NCI-H2081 treated with DMSO at 0.1 percent for 48 hours (cell line): ENCODE measurements at places on chromosomes 12 and 14.

DNA sequence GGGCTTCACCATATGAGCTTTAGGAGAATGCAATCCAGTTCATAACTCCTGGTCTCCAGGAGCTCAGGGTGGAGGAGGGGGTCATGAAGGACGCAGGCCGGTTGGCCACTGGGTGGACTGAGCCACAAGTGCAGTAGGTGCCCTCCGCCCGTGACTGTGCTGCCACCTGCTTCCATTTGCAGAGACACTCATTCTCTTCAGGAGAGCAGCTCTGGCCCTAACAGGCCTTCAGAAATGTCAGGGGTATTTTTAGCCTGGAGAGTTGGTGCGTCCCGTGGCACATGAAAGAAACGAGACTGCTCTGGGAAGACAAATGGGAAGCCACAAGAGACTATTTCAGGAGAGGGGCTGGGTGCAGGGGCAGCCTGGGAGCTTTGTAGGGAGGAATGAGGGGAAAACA, 74.6 kb upstream of the MYL2 start:
- no peak for DNase-seq

GRCh38 chr14:70901269-70901668, 6.0 kb upstream of the PCNX1 start:
- DNase-seq, result no peak

- DNase-seq, result no peak
Observed at GRCh38 chr12:53208877-53209463, 1.9 kb upstream of the ITGB7 start.

GRCh38 chr14:47454025-47454424, 221.4 kb downstream of the MDGA2 start:
- DNase-seq, result no peak

- no peak for DNase-seq
Observed at GRCh38 chr12:87348071-87348470, 681.1 kb downstream of the C12orf50 start.

GRCh38 chr14:73333031-73333430, 95.7 kb downstream of the PAPLN start:
- DNase-seq, result no peak

- DNase-seq, result no peak
Observed at GRCh38 chr14:26926585-26926984, 328.8 kb upstream of the NOVA1 start.

GRCh38 chr12:89901906-89902642, 193.4 kb upstream of the ATP2B1 start:
- DNase-seq, result no peak

DNA sequence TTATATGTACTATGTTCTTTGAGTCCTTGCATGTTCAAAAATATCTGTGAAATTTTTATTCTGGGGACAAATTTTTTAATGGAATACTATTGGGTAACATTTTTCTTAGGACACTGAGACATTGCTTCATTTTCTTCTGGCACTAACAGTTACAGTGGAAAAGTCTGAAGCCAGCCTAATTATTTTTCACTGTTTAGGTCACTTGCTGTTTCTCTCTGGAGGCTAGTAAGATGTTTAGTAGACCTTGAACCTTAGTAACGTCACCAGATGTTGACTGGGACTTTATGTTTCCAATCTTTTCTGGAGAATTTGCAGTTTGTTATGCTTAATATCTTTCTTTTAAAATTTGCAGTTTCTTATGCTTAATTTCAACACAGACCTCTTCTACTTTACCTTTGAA, 12.3 kb upstream of the EPYC start:
- no peak for DNase-seq

- DNase-seq, result no peak
Observed at GRCh38 chr12:132318618-132319033, 10.8 kb downstream of the GALNT9 start.

DNA sequence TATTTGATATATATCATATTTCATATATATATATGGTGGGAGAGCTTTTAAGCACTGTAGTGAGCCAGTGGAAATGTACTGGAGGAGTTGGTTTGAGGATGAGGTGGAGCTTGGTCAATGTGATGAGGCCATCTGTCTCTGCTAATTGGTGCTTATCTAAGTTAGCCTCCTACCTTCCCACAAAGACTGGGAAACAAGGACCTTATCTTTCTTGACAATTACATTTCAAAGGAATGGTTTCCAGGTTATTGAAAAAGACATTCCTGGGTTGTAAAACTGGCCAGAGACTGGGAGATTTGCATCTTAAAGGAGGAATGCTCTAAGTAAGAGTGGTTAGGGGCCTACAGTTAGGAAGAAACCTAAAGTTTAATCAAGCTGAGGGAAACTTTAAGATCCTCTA, 212.8 kb upstream of the SYT1 start:
- no peak for DNase-seq

- DNase-seq, result no peak
Observed at GRCh38 chr12:56221232-56221756, 428 bp downstream of the RNF41 start.

- no peak for DNase-seq
Observed at GRCh38 chr12:6225630-6226001, 25.4 kb downstream of the CD9 start.

DNA sequence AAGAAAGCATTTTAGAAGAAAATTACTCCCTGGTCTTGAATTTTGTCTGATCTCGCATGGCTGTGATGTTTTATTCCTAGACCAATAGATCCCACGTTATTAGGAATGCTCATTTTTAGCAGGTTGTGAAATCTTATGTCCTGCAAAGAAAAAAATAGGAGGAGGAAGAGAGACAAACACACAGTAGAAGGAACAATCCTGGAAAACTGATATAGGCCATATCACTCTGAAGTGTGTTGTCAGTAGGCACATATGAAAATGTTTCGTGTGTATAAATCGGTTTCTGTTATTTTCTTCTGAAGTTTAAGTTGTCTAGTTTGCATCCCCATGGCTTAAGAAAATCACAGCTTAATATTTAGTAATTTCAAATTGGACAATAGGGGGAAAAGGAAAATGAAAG, 12.4 kb downstream of the SLCO1B3 start:
- DNase-seq, result no peak

DNA sequence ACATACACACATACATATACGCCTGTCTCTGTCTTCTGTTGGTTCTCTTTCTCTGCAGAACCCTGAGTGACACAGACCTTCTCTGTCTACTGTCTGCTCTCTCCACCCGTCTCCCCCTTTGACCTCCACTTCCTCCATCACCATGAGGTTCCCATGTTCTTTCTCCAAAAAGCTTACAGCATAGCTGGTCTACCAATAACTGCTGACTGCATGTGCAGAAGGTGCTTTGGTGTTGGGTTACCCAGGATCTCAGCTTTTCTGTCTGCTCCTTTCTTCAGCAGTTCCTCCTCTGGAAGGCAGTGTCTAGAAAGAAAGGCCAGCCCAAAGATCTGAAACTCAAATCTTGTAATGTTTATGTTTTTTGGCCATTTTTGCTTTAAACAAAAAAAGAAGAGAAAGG, 125.6 kb downstream of the SMOC1 start:
- DNase-seq, result no peak

DNA sequence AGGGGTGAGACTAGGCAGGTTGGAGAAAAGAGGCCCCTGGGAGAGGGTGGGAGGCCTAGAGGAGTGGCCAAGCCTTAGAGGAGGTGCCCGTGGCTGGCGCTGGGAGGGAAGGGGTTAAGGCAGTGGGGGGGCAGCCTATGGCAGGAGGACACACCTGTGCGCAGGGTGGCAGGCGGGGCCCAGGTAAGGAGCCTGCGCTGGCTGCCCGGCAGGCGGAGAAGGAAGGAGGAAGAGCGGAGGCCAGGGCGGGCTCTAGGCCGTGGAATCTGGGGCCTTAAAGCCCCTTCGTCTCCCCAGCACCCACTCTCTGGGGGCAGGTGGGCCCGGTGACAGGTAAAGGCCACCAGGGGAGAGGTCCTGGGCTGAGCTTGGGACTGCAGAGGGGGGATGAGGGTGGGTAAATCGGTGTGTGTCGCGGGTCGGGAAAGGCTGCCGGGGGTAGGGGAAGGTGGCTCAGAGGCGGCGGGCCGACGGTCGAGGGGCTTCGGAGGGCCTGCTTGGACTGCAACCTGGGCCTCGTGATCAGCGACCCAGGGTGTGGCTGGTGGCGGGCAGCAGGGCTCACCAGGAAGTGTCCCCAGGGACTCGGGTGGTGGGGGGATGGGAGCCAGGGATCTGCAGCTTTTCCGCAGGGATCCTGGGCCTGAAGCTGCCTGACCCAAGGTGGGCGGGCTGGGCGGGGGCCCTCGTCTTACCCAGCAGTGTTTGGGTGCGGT, 7.3 kb downstream of the PHB2 start:
- DNase-seq, result peak; percentile 54

DNA sequence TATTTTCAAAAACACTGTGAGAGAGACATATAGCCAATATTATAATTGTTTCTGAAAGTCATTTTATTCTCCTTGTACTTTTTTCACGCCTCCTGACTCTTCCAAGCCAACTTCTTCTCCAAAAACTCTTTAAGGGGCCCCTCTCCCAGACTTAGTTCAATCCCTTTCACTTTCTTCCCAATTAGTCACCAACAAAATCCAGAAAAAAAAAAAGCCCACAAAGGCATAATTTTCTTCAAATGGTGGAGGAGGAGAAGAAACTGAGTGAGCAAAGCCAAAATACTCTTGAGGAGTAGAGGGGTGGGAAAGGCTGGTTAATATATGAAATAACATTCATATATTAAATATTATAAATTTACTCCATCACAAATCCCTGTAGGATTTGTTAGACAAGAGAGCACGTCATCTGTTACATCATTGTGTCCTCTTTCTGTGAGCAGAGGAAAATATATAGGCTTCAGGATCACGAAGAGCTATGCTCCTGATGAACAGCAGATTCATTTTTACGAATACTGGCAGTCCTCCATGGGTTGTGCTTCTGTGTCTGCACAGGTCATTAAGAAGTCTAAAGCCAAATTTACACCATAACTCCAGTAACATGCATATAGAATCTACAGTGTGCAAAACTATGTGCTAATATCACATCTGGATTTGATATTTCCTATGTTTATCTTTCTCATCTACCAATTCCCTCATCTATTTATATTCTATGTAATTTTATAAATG, 25.9 kb upstream of the NID2 start:
- no peak for DNase-seq

- DNase-seq, result no peak
Observed at GRCh38 chr12:110741341-110742095, 1.2 kb downstream of the PPP1CC start.

DNA sequence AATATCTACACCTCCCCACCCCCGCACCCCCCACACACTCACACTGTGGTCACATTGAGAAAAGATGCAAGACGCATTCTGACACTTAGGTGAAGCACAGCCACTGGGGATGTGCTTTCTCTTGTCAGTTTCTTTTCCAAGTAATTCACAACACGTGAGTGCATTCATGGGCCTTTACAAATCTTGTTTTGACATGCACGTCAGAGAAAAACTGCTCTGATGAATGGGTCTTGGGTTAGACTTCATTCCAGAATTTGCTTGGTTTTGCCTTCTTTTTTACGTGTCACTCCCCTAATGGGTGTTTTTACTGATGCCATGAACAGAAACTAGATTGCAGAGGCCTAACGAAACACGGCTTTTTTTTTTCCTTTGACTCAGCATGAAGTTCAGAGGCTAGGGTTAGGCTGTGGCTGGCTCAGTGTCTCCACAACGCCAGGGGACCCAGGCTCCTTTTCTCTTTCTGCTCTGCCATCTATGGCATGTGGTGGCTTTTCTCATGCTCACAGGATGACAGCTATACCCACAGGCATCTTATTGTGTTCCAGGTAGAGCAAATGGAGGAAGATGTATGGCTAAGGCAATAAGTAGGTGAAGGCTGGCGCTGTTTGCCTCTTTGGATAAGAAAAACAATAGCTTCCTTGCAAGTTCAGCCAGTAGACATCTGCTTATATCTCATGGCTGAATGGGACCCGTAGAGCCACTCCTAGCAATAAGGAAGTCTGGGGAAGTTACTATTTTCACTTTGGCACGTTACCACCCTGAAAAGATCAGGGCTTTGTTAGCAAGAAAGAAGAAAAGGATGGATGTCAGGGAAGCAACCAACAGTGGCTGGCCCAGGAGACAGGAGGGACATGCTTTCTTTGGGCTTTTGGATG, 253.3 kb downstream of the SLC15A4 start:
- DNase-seq, result no peak

- DNase-seq, result no peak
Observed at GRCh38 chr14:70077720-70078119, 111.0 kb downstream of the SLC8A3 start.

- no peak for DNase-seq
Observed at GRCh38 chr14:70192915-70193314, 4.2 kb upstream of the SLC8A3 start.

DNA sequence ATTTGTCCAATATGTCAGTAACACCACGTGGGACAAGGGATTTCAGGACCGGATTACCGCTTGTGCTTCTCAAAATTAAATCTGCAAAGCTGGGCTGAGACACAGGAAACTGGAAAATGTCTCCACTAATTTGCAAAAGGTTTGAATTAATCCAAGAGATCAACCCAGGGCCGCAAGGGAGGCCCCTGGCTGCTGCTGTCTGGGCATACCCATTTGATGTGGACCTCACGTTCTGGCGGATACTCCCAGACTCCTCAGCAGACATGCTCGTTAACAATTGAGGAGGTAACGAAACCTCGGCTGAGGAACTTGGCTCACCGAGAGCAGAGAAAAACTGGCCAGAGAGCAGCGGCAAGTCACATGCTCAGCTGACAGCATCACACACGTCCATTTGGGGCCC, 180.6 kb downstream of the SLC15A4 start:
- DNase-seq, result no peak

DNA sequence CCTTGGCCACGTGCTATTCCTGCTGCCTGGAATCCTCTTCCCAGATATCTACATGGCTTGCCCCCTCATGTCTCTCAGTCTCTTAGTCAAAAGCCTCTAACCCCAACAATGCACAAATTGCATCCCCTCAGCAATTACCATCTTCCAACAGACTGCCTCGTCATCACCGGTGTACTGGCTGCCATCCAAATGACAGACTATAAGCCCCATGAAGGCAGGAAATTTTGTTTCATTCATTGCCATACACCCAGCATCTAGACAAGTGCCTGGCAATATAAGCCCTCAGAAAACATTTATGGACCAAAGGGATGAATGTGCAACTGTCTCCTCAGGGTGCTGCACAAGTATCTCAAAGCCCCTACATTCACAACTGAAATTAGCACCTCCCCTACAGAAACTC, 5.8 kb downstream of the GLT8D2 start:
- DNase-seq, result no peak

DNA sequence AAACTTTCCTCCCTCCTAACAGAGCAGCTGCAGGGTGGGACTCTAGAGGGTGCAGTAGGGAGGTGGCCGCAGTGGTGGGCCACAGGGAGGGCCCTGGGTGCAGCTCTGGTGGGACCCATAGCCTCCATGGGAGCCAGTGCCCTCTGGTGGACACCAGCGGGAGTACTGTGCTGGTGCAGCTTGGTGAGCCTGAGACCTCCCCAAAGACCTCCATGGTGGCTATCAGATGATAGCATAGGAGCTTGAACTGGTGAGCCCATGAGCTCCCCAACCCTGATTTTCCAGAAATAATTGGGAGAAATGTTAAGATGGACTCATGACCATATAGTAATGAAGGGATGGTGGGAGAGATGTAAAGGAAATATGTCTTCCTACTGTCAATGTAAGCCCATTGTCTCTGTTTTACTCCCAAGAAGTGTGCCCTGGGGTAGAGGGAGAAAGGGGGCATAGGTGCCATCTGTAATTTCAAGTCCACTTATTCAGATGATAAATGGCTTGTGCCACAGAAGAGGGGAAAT, 98.7 kb downstream of the GAS2L3 start:
- DNase-seq, result no peak

GRCh38 chr14:78162202-78162601, 8.0 kb upstream of the NRXN3 start:
- DNase-seq, result no peak

- DNase-seq, result no peak
Observed at GRCh38 chr12:100138048-100138802, 4.4 kb downstream of the BLTP3B start.
